Stimulated activated CD8-positive, alpha-beta memory T cell treated with anti-CD3 and anti-CD28 coated beads, Interleukin-7, amount 100 ng/mL, for 24 hours (primary cell): ENCODE measurements at places on chromosomes 3 and 15.

- no peak for DNase-seq
Observed at GRCh38 chr15:70964686-70965085, 72.1 kb downstream of the LRRC49 start.

GRCh38 chr3:49277383-49277775 is 347 bp upstream of the C3orf62 start:
- DNase-seq: no peak

- no peak for DNase-seq
Observed at GRCh38 chr3:71063773-71064290, 519.7 kb downstream of the FOXP1 start.

DNA sequence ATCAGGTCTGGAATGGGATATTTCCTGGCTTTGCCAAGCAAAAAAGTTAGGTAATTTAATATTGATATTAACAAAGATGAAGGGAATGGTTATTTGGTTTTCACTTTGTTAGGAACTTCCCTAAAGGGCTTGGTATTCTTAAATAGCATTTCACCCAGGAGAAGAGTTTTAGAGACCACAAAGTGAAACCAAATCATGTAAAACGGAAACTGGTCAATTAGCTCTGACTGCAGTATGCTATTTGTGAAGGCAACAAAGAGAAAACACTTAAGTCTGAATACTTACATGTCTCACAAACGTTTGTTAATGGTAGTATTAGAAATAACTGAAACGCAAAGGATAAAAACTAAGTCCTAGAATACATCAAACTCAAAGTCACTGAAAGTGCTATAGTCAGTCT is 32.4 kb upstream of the SETMAR start:
- DNase-seq: no peak

GRCh38 chr3:188772886-188773285 is 398.9 kb upstream of the TPRG1 start:
- no peak for DNase-seq
